ENCODE measurements at places on chromosomes 16 and 17.

- DNase-seq = no peak
These were observed 81.6 kb upstream of the CACNG3 start for GRCh38 chr16:24174504-24174903.

- DNase-seq = no peak
These were observed 3.9 kb downstream of the APRT start for GRCh38 chr16:88807626-88808453.

GRCh38 chr17:43579566-43580140 lies 33.5 kb upstream of the ETV4 start:
- DNase-seq = no peak

DNA sequence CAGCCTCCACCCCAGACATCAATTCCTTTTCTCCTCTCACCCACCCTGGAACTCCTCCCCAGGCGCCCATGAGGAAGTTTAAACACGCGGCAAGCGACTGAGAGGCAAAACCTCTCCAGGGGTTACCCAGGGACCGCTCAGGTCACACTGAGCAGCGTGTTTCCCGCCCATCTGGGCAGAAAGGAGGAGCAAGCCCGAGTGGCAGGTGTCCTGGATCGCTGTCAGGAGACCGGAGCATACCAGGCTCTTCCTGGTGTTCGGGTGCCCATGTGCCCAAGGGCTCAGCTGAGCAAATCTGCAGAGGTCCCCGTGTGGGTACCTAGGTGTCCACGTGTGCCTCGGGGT lies 491 bp downstream of the SLC25A19 start:
- DNase-seq = no peak

- DNase-seq = no peak
These were observed 270.1 kb upstream of the TBX2 start for GRCh38 chr17:61129267-61130254.

DNA sequence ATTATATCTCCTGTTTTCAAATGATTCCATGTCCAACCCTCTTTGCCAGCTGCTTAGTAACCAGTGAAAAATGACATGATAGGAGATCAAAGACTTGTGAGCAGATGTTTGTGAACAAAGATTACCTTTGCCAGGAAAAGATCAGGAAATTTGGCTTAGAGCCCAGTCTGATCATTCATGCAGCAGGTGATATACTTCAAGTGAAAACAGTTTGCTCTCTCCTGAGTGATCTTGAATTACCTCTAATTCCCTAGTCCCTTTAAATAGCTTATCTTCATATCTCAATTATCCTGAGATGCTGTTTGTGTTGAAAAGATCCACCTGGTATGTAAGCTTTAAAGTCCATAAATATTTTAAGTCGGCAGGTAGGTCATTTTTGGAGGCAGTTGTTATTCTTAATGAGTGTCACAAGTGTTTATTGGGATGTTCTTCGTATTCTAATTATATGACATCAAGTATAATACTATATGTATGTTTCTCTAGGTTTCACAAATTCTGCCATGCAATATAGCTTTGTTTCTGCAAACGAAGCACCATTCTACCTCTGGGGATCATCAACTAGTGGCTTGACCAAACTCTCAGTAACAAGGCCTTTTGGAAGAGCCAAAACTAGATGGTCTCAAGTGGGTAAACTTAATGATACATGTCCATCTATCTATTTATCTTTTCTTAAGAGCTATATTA lies 13.2 kb upstream of the VPS35L start:
- no peak for DNase-seq

DNA sequence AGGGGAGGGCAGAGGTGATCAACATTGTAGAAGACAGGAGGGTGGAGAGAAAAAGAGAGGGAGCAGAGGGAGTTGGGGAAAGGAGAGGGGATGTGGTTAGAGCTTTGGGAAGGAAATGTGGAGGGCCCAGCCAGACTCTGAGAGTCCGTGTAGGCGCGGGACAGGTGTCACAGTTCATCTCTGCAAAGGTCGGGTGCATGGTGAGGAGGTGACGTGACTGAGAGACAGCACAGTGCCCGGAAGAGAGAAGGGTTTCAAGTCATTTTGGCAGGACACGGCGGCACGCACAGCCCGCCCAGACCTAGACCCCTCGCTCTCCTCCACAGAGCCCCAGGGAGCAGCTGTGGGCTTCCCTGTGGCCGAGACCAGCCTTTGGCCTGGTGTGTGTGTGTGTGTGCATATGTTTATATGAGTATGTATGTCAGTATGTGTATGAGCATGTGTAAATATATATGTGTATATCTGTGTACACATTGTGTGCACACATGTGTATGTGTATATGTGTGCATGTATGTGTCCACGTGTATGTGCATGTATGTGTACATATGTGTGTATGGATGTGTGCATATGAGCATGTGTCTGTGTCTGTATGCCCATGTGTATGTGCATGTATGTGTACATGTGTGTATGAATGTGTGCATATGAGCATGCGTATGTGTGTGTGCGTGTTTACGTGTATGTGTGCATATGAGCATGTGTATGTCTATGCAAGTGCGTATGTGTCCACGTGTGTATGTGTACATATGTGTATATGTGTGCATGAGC lies 104.6 kb downstream of the SEC14L1 start:
- DNase-seq = no peak

GRCh38 chr16:67673712-67674580 lies 7.3 kb downstream of the C16orf86 start:
- DNase-seq = no peak

GRCh38 chr17:40303708-40304551 lies 5.0 kb upstream of the RARA start:
- no peak for DNase-seq

GRCh38 chr16:5006348-5007193 lies 27.2 kb downstream of the NAGPA start:
- DNase-seq = no peak
